ENCODE measurements at places on chromosomes 16 and 17.

DNA sequence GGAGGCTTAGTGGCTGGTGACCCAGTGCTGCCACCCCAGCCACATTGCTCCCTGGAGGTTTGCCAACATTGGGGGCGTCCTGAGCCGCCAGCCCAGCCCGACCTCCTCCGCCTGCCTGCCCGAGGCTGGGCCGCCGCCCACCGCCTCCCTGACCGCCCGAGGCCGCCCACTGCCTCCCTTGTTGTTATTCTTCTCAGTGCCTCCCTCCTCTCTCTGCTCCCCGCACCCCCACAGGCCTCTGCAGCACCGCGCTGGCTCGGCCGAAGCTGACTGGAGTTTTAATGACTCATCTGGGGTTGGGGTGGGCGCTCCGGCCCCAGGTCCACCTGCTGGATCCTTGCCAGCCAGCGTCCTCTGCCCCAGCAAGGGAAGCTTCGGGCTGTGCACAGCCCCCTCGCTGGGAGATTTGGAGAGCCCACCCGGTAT, 102.5 kb downstream of the RBFOX3 start:
- no peak for DNase-seq

DNA sequence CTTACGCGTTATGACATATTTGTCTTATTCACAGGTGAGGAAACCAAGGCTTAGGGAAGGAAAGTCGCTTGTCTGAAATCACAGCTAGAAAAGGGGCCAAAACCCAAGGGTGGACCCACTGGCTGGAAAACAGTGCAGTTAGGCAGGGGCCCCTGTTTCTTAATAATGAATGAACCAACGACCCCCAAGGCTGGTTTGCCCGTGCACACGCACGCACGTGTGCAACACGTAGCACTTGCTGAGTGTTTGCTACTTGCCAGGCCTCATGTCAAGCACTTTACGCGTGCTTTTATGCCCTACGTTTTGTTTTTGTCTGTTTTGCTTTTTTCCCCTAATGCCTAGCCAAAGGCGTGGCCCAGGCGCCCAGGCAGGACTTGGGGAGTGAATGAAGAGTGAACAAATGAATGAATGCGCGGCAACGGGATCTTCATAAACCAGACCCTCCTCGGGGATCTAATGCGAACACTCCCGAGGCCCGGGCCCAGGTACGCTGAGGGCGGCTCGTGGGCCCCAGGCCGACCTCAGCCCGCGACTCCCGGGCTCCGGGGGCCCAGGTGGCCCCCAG, 571 bp upstream of the USP10 start:
- peak; percentile 60 for DNase-seq

DNA sequence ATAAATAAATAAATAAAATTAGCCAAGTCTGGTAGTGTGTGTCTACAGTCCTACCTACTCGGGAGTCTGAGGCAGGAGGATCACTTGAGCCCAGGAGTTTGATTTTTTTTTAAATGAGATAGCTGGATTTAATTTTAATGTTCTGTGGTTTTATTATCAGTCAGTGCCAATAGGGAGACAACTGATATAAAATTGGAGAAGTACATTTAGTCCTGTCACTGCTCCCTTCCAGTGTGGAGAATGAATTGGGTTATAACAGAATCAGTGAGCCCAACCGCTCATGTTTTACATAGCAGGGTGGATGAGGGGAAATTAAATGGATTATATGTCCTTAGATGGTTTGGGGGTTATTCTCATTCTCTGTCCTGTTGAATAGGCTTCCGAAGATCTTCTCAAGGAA, 6.2 kb downstream of the NME1 start:
- no peak for DNase-seq

DNA sequence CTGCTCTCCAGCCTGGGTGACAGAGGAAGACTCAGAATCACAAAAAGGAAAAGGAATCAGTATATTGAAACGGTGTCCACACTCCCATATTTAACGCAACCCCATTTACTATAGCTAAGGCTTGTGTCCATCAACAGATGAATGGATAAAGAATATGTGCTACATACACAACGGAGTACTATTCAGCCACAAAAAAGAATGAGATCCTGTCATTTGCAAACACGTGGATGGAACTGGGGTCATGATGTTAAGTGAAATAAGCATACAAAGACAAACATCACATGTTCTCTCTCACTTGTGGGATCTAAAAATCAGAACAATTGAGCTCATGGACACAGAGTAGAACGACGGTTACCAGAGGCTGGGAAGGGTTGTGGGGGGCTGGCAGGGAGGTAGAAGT, 55.1 kb downstream of the ZNF778 start:
- DNase-seq = no peak
